ENCODE measurements at places on chromosomes 3 and 15. TPM values are rescaled to one million over a fixed set of nuclear protein-coding genes. Genes with fewer than 3 reads are reported as not detected.

The GOLGA8G gene
- total RNA-seq: not detected

The MAGEL2 gene
- not detected for total RNA-seq

The PXK gene
- 6.3 TPM for total RNA-seq

The EXD1 gene
- 0.33 TPM for total RNA-seq

The TERC gene
- not detected for total RNA-seq

The C3orf52 gene
- total RNA-seq: 11.3 TPM

The ZKSCAN7 gene
- not detected for total RNA-seq

The UBA7 gene
- total RNA-seq: 0.72 TPM

The PLA2G4F gene
- not detected for total RNA-seq

The KNL1 gene
- total RNA-seq: 6.5 TPM

The LRRC28 gene
- 17.9 TPM for total RNA-seq

The GOLGA6L4 gene
- 1.7 TPM for total RNA-seq

The CPNE4 gene
- 6.3 TPM for total RNA-seq

The ULK4 gene
- total RNA-seq: 5.7 TPM

The IGDCC3 gene
- 0.23 TPM for total RNA-seq

The ALDH1L1 gene
- 0.08 TPM for total RNA-seq

The SPRED1 gene
- 5.7 TPM for total RNA-seq

The CCDC191 gene
- 1.7 TPM for total RNA-seq

The NR1I2 gene
- total RNA-seq: not detected

The INSYN1 gene
- 1.9 TPM for total RNA-seq

The FMN1 gene
- 0.70 TPM for total RNA-seq

The ASB7 gene
- 11.4 TPM for total RNA-seq

The BCHE gene
- 0.79 TPM for total RNA-seq

The DTWD1 gene
- total RNA-seq: 19.1 TPM

The TRPM1 gene
- not detected for total RNA-seq

The CAMKV gene
- 0.32 TPM for total RNA-seq

The GOLGA8T gene
- 2.0 TPM for total RNA-seq

The RBM5 gene
- total RNA-seq: 31.8 TPM

The DENND6A gene
- 6.4 TPM for total RNA-seq

The OIP5 gene
- total RNA-seq: 13.3 TPM

The PLSCR1 gene
- total RNA-seq: 43.0 TPM

The PPP2R3A gene
- total RNA-seq: 1.1 TPM

The ACAD9 gene
- 23.1 TPM for total RNA-seq

The C3orf33 gene
- 6.9 TPM for total RNA-seq

The ROBO2 gene
- total RNA-seq: not detected

Measured in A549 treated with GW870086 at 1 μM for 4 hours (cell line).